Kidney capillary endothelial cell (primary cell): ENCODE measurements at places on chromosomes 7 and 10.

DNA sequence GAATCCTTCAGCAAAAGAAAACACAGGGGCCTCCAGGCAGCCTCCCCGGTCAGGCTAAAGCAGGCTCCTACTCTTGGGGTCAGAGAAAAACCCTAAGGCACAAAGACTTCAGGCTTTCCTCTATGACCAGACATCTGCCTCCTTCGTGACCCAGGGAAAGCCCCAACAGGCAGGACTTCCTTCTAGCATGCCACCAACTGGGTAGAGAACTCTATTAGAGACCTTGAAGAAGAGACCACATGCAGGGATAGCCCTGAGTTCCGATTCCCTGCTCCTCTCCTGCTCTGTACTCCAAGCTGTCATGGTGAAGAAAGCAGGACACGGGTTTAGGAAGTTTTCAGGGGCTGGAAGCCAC is 1.3 kb downstream of the TRPV6 start:
- no peak for DNase-seq

DNA sequence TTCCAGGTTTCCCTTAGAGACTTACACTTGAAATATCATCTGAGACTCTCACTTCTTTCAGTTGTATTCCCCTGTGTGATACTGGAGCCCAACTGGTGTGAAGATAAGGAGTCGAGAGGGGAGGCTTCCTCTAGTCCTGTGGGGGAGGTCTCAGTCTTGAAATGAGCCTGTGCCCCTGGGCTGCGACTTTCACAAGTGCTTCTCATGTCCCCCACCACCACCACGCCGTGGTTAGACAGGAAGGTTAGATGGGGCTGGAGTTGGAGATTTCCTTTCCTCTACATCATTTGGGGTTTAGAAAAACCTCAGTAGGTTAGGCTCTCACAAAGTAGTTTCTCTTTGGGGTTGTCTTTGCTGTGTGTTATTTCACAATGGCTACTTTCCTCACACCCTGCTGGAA is 25.6 kb upstream of the MKX start:
- DNase-seq = no peak

DNA sequence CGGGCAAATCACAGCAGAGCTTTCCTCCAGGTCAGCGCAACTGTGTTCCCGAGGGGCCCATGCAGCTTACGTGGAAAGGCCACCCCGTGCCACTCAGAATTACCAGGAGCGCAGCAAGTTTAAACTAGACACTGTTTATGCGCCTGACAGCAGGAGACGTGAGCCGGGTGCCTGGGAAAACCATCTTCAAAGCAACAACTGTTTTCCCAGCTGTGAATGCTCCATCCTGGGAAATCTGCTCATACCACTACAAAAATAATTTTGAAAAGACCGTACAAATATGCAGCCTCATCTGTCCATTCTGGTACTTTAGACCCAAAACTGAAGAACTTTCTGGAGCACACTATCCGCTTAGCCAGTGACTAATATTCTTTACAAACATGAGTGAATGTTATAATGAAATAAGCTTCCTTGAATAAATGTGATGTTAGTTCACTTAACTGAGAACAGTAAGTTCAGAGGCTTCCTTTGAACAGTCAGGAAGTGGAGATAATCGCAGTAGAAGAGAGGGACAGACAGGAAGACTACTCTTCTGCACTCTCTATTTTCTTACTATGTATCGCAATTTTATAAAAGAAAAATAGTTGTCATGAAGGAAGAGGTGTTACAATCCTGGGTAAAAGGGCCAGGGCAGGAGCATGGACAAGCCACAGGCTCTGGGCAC is 16.7 kb downstream of the GPER1 start:
- DNase-seq = no peak

DNA sequence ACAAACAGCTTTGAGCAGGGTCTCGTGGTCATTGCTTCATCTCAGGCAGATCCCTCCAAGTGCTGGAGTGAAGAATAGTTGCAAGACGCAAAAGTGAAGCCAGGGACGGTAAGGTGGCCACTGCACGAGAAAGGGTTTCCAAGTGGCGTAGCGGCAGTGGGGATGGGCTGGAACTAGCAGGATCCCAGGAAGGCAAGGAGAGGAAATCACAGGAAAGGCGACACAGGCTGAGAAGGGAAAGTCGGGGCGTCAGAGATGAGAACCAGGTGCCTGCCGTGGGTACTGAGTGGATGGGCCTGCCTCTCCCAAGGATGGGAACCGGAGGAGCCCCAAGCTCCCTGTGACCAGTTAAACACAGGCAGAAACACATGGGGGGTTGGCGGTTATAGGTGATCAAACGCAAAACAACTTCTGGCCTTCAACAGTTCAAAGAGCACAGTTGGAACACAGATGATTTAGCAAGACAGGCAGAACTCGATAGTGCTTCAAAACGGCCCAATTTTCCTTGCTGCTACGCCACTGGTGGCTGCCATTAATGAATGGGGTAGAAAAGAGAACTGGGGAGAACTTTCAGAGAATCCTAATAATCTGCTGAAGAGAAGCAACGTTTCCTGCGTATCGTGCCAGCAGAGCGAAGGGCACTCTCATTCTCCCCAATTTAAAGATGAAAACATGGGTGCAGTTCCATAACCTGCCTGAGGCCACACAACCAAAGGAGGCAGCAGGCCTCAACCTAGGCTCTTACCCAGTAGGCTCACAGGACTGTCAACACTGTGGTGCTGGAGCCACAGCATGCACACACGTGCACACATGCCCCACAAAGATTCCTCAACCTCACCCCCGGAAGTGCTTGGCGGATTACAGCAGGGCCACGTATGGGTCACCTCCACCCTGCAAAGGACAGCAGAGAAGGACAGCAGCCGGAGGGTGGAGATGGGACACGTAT is 61.9 kb downstream of the MAD1L1 start:
- DNase-seq = no peak

GRCh38 chr10:49734676-49735075 is 27.4 kb downstream of the OGDHL start:
- DNase-seq = no peak

DNA sequence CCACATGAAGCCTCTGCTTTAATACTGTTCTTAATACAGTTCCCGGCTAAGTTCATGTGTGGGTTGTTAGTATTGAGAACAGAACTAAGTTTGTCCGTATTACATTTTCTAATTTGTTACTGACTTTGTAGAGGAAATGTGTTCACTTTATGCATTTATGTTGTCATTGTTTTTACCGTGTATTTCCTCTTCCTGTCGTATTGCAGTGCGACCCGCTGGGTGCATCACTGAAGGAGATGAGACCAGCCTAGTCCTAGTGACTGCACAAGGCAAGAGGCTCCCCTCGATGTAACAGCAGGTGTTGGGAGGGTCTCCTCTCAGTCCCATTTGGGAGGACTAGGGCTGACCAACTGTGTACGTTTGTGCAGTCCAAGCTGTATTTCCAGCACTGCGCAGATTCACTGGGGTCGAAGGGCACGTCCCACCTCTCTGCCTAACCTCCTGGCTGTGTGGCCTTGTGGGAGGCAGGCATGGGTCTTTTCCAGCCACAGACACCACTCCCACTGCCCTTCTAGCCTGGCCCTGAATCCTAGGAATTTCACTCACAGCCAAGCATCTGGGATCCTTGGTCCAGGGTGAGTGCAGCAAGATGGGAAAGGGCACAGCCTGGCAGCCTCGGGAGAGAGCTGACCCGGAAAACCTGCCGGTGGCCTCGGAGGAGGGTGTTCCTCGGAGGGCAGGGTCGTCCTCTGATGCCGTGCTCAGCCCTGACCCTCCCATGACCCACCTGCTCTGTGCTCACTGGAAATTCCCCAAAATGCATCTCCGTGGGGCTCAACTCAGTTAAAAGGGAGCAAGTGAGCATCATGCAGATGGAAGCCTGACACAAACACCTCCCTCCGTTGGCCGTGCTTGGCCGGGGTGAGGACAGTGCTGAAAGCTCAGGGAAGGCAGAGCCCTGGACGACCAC is 63.9 kb upstream of the FAM20C start:
- no peak for DNase-seq

DNA sequence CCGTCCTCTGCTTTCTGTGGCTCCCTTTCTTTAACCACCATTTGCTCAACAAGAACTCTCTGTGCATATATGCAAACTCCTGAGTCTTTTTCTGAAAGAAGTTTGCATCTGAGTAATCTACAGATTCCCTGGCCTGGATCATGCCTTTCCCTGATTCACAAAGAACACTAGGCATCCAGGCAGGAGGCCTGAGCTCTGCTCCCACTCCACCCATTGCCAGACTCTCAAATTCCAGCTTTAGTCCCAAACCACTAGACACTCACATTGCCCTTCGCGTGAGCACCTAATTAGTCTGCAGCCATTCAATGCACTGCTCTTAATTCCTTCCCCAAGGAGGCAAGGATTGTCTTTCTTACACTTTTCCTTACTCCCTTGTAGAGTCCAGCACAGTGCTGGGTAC is 60.9 kb downstream of the ABCC2 start:
- no peak for DNase-seq

GRCh38 chr10:103605359-103606096 is 112.0 kb downstream of the NEURL1 start:
- peak; percentile 14 for DNase-seq

GRCh38 chr10:25744574-25744973 is 189.5 kb upstream of the MYO3A start:
- DNase-seq = no peak

- DNase-seq = no peak
Measured at GRCh38 chr10:60856405-60856804, 78.1 kb downstream of the CDK1 start.

DNA sequence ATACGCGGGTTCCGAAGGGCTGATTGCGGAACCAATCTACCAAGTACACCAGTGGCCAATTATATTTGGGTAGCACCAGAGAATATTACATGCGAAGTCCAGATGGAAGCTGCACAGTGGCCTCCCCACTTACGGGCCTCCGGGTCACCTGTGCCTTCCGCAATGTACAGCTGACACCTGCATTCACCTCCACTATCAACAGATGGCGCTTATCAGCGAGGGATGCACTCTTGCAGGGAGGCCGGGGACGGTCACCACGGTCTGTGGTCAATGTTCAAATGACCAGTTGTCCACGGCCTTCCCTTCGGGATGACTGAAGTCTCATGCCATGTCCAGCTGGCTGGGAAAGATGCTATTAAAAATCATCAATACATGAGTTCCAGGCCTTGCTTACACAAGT is 47.6 kb downstream of the SLIT1 start:
- DNase-seq = no peak

GRCh38 chr7:102836191-102836919 is 76.4 kb upstream of the LRRC17 start:
- DNase-seq = peak; percentile 33

GRCh38 chr7:23895666-23896096 is 185.7 kb downstream of the STK31 start:
- no peak for DNase-seq

- peak; percentile 21 for DNase-seq
Measured at GRCh38 chr10:110499796-110500514, 2.2 kb downstream of the DUSP5 start.

- no peak for DNase-seq
Measured at GRCh38 chr10:67088036-67088435, 162.2 kb downstream of the LRRTM3 start.

DNA sequence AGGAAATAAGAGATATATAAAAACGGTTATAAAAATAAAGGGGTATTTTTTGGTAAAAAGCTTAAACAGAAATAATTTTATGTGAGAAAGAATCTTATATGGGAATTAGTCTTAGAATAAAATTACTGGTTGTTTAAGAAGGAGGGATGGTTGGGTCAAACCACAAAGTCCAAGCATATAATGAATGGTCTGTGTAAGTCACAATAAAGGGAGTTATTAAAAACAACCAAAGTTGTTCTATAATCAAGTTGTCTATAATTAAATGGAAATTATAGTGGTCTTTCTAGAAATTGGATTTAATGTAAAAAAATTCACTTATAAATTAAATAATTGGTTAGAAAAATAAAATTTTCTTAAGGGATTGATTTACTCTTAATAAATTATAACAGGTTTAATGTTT is 304.8 kb downstream of the POM121L12 start:
- no peak for DNase-seq

- DNase-seq = no peak
Measured at GRCh38 chr7:69638674-69639073, 40.4 kb downstream of the AUTS2 start.

GRCh38 chr10:11875494-11876281 is 52.5 kb downstream of the PROSER2 start:
- peak; percentile 68 for DNase-seq

GRCh38 chr7:105224884-105225651 is 163.7 kb downstream of the SRPK2 start:
- DNase-seq = peak; percentile 93

GRCh38 chr7:88009651-88010050 is 75.6 kb downstream of the ADAM22 start:
- no peak for DNase-seq

DNA sequence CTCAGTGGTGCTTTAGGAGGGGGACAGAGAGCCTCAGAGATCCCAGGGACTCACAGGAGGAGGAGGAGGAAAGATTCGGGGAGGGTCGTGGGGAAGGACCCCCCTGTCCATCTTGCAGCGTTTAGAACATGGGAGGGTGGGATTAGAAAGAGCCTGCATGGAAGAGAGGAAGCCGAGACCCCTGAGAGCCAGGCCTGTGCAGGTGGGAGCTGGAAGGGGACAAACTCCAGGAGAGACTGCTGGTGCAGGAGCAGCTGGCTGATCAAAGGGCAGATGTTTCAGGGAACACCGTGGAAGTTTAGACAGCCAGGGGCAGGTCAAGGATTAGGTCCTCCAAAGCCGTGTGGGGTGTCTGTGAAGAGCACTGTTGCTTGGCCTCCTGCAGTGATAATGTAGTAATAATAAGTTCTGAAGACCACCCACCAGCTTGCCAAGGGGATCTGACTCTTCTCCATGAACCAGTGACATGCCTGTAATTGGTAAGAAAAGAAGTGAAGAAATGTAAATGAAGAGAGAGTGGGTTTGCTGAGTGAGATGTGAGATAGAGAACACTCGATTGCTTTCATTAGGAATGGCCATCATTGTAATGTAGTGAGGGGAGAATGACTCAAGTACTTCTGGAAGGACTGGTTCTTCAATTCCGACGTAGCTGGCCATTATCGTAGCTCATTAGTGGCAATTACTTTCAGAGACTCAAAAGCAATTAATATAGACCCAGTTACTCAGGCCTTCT is 425.6 kb downstream of the PAXIP1 start:
- no peak for DNase-seq

DNA sequence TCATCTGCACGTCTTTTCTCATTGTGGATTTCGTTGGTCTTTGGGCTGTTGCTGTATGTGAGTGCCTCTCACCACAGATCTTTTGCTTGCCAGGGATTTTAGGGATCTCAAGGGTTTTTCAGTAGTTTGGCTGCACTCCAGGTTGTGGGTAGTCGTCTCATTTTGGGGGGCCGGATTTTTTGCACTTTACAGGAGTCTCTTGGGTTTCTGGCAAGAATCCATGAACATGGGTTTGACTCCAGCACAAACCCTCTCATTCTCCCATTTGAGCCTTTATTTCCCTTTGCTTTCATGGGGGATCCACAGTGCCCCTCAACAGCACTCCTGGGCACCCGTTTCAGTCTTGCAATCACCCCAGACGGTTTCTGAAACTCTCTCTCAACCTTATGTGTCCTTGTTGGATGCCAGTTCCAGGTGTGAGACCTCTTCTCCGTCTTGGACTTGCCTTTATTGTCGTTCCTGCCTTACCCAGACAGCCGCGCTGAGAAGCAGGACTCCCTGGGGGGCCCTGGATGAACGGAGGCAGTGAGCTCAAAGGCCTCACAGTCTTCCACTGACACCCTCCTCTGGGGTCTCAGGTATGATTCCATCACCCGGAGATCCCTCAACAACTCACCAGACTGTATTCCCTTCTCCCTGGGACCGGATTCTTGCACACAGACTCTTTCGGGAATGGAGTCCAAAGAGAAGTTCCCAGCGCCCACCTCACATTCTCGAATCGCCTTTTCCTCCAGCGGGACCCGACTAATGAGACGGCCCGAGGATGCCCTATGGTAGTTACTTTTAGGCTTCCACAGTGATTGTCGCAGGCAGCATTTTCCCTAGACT is 18.8 kb upstream of the ZNF273 start:
- DNase-seq = no peak
